GF-D8 (cell line): ENCODE measurements at places on chromosomes 5 and 9.

DNA sequence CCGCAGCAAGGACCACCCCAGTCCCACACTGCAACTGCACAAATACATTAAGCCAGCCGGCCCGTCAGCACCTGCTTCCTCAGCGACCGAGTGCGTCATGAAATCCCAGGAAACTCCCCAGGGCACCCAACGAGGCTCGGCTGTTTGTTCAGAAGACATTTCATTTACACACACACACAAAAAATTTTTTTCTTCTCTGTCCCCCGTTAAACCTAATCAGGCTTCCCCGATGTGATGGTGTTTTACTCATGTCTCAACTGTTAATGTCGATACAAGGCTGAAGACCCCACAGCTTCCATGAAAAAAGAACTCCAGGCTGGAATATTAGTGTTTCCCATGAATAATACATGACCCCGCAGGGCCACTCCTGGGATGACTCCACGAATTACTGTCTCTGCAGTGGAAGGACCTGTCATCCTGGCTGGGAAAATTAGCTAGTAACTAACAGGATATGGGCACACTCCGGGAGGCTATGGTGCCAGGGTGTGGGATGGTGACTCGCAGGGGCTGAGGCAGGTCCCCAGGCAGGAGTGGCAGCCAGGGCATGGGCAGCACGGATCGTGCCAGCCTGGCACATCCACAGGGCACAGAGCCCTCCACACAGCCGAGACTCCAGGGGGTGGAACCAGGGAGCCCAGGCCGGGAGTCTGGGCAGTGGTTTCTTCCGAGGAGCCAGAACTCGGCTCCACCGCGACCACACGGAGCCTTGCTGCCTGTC, 102.4 kb downstream of the VAV2 start:
- DNase-seq = no peak

- no peak for DNase-seq
Measured at GRCh38 chr5:135745897-135746500, 88.5 kb upstream of the SLC25A48 start.

- no peak for DNase-seq
Measured at GRCh38 chr9:120267929-120268328, 312.0 kb downstream of the CDK5RAP2 start.

GRCh38 chr9:35790385-35791296, 750 bp upstream of the NPR2 start:
- no peak for DNase-seq

GRCh38 chr9:129687391-129687790, 21.9 kb downstream of the PRRX2 start:
- DNase-seq = no peak

DNA sequence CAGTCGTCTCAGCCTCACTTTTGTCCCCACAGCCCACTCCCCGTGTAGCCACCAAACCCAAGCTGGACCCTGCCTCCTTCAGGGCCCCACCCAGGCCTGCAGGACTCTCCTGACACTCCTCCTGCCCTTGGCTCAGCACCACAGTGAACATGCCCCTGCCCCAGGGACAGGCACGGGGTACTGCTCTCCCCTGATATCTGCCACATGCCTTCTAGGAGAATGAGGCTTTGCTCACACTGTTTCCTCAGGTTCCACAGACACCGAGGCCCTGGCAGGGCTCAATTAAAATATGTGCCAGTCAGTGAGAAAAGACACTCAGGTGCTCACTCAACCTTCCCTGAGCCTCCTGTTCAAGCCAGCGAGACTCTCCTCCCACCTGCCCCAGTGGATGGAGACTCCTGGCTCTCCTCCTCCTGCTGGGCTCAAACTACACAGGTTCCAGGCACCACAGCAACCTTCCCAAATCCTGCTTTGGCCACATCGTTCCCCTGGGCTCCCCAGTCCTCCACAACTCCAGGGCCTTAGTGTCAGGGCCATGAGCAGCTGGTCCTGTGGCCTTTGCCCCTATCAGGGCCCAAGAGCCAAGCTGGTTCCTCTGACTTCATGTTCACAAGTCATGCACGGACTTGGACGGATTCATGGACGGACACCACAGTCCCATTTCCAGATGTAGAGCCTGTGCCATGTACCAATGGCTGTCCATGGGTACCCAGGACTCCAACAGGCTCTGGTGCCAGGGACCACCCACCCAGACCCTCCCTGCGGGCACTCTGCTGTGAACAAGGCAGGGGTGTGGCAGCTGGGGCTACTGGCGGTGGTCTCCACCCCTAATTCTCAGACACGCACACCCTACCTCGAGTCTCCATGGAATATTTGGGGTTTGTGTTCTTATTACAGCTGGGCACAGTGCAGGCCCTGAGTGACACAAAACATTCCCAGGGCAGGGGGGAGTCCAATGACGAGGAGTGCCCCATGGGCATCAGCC, 36.6 kb downstream of the BICD2 start:
- no peak for DNase-seq
